NCI-H524 (cell line): ENCODE measurements at places on chromosomes 6 and 20.

- peak; percentile 23 for DNase-seq
These were observed 5.6 kb downstream of the NXT1 start for GRCh38 chr20:23356203-23356602.

DNA sequence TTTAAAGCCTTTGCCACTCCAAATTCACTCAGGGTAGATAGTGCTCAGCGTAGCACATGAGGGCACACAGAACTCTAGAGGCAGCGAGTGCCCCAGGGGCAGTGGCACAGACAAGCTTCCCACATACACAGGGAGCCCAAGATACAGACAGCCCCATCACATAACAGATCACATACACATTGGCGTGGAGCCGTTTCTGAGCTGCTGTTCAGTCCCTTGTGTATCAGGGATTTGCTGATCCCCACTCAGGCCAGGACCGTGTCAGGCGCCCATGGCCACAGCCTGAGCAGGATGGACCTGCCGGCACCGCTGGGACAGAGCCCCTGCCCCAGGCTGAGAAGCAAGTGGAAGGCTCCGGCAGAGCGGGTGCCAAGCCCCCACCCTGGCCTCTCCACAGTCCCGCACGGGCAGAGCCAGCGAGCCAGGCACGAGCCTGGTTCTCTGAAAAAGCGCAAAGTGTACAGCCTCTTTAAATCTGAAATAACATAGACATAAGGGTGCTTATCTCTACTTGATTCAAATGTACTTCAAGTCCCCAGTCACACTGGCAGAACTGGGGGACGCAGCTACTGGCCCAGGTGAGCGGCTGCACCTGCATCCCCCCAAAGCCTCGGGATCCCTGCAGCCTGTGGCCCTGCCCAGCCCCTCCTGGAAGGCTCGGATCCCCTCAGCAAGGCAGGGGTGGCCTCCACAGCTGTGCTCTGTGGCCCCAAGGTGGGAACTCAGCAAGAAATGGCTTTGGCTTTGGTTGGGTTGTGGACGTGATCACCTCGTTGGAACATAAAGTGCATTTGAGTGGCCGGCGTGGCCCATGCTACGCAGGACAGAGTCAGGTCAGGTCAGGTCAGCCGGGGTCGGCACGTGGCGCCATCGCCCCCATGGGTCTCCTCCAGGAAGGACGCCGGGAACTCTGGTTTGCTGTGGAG is 231.3 kb downstream of the ERMARD start:
- no peak for DNase-seq

DNA sequence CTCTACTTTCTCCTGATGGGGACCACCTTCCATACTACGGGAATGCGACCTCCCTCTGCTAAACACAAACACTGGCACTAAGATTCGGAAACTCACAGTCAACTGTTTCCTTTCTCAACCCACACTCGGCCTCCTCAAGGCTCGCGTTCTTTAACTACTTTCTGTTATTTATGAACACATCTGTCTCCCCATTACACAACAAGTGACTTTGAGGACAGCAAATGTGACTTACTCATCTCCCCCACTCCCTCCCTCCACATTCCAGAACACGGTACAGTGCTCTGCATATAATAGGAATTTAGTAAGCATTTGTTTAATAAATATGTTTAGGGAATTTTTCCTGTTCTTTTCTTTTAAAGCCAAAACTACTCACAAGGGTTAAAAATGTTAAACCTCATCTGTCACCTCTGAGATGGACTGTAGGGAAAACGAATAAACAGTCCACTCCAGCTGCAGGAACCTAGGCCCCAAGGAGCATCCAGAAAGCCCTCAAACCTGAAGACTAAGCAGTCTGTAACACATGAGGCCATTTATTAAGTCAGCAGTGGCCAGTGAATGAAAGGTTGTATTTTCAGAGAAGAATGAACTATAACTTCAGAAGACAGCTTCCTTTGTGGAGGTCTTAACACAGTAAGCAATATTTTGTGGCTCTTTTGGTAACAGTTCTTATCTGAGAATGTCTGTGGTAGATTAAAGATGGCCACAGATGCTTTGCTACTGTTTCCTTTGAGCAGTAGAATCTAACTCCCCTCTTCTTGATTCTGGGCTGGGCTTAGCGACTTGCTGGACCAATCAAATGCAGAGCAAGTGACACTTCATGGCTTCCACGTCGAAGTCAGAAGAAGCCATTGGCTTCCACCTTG is 209.6 kb upstream of the DTNBP1 start:
- DNase-seq = no peak

DNA sequence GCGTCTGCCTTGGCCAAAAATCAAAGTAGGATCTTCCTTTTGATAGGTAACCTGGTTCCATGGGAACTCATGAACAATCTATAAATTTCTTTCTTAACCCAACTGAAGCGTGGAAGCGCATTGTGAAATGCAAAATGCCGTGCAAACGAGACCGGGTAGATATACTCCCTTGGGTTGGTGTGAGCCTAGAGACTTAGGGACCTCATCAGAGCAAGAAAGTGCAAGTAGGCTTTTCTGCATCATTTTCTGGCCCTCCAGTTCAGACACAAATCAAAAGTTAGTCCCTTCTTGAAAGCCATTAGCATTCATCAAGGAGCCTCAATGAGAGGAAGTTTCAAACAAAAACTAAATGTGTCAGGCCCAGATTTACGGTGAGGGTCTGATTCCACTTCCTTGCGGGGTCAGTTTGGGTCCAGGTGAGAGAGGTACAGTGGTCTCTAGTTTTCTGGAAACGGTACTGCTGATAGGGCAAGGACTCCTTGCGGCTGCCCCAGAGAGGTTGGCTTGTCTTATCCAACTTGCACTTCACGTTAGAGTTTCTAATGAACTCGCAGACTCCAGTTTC is 5.3 kb upstream of the ZNF184 start:
- no peak for DNase-seq

DNA sequence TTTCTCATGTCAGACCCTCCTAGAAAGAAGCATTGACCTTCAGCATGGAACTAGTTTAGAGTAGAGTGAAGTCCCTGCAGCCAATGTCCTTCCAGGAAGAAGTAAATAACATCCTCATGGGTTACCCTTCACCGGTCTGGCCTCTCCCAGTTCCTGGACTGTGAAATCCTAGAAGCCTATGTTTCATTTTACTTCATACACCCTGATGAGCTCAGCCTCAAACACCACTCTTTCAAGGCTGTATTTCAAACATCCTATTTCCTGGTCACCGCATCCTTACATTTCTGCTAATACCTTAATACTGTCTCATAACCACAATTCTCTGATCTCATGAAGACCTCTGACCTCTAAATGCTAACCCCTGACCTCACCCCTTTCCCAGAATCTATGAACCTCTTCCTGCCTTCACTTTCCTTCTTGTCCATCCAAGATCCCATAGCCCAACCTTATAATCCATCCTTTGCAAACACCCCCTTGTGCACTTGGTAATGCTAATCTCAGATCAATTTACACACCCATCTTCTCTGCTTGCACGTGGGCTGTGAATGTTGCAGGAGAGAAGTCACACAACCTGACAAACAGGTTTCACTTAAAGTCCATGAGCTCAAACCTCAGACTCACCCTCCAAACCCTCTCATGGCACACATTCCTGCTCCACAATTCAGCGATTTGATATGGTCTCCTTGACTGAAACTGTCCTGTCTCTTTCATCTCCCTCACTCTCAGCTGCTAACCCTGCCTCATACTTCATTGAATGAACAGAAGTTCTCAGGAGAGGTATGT is 30.2 kb downstream of the SLC2A10 start:
- no peak for DNase-seq

- DNase-seq = no peak
These were observed 18.3 kb downstream of the KIF6 start for GRCh38 chr6:39706819-39707335.

GRCh38 chr6:152184573-152184916 is 377.1 kb downstream of the ESR1 start:
- DNase-seq = no peak

GRCh38 chr6:146103416-146104072 is 74.7 kb downstream of the GRM1 start:
- no peak for DNase-seq

GRCh38 chr6:109743739-109744138 is 52.6 kb downstream of the FIG4 start:
- DNase-seq = no peak

GRCh38 chr6:112881027-112881426 is 533.9 kb downstream of the RFPL4B start:
- DNase-seq = peak; percentile 29

DNA sequence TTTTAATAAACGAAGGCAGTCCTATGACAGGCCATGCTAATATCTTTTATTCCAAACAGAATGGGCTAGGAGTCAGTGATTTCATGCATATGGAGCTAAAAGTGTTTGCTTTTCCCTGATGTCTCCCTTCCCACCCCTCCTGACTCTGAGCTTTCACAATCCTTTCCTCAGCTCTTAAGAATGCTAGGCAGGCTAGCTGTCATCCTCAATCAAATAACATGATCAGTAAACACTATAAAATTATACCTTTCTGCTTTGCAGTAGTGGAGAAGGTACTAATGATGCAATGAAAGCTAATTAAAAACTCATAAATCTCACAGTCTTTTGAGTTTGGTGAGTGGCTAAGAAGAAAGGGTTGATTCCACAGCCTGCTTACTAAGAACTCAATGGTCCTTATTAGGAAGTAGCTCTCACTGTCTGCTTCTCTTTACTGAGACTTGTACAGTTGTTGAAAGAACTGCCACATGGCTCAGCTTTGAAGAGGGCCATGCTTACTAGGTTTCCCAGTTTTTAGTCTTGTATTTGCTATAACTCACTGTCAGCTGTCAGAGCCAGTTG is 250.9 kb upstream of the JAG1 start:
- DNase-seq = no peak

DNA sequence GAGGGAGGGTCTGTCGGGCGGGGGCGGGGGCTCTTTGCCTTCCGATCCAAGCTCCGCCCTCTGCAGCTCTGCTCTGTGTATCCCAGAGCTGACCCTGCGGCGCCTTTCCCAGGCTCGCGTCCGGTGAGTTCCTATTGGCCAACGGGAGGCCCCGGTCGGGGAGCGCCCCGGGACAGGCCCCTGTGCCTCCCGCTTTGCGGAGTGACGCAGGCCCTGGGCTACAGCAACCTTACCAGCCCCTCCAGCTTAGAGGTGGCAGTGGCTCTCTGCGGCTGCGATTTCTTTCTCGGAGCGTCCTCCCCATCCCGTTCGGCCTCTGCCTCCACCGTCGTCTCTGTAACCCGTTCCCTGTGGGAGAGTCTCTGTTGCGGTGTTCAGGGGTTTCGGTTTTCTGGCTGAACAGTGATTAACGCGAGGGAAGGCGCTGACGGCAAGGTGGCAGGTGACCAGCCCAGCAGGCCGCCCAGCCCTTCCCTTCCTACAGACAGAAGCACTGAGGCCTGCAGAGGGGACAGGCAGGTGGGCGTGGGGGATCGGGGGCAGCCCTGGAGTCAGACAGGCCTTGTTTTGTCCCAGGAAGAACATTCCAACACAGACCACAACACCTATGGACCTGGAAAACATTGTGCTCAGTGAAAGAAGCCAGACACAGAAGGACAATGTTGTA is 18.1 kb upstream of the CEBPB start:
- no peak for DNase-seq

DNA sequence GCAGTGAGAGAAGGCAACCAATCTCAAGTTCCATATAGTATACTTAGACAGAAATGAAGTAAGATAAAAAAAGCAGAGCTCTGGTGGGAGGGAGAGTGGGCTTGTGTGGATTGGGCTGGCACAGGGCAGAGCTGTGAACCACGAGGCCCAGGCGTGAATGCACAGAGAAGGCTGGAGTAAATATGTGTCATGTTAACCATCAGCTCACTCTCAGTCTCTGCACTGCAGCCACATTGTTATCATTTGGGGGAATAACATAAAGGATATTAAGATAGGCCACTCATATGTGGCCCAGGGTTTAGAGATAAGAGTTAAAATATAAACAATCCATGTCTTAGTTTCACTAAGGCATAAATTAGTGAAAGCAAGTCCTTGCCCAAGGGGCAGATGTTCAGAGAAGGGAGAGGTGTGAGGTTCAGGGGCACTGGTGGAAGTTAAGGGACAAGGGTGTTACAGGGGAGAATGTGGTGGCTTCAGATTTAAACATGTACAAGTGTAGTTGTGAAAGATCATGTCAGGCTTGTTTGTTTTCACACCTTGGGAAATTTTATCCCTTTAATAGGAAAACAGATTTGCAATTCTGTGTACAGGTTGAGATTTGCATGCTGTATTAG is 14.4 kb downstream of the GMPR start:
- DNase-seq = no peak

DNA sequence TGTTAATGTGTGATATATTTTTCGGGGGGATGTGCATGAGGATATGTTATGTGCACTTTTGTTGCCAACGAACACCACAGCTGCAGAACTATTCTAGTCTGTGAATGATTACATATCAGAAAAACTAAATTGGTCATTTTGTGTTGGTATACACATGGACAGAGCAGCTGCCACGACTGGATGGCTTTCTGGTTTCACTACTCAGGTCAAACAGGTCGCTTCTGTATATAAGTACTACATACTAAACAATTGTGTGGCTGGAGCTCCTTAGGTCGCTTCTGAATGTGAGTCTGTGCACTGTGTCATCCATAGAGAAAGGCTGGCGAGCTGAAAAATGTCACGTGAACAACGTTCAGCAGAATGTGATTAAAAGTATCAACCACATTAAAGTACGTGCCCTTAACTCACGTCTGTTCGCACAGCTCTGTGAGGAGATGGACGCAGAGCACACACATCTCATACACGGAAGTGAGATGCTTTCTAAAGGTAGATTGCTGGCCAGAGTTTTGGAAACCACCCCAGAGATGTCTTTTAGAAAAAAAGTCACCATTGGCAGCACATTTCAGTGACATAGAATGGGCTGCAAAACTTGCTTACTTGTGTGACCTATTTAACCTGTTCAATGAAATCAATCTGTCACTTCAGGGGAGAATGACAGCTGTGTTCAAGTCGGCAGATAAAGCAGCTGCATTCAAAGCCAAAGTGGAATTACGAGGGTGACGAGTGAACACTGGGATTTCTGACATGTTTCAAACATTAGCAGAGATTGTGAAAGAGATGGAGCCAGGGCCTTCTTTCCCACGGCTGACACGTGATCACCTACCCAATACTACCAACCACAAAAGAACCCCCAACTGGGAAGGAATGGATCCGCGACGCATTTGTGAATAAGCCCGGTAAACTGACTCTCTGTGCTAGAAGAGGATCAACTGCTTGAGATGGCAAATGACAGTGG is 176.6 kb downstream of the PDE10A start:
- peak; percentile 14 for DNase-seq

- no peak for DNase-seq
These were observed 14.3 kb downstream of the ZNF451 start for GRCh38 chr6:57104336-57104735.

- no peak for DNase-seq
These were observed 17.7 kb downstream of the FLRT3 start for GRCh38 chr20:14319704-14320103.

DNA sequence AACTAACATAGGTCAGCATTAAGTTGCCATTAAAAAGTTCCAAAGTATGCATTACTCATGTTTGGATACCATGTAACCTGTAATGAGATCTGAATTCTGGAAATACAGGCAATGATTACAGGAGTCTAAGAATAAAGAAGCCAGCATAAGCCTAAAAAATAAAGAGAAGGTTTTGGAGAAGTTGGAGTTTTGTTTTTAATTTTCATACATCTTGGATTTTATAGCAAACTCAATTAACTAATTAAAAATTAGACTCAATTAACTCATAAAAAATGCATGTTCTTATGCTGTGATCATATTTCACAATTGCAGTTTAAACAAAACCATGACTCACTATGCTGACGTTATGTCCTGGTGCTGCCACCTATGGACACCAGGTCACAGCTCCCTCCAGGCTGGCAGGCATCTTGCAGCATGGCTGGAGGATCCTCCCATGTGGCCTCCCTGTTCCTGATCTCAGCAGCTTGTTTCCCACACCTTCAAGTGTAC is 648.8 kb upstream of the AGPAT4 start:
- DNase-seq = peak; percentile 75

- DNase-seq = no peak
These were observed 1.8 kb upstream of the PHACTR2 start for GRCh38 chr6:143675946-143676345.

- no peak for DNase-seq
These were observed 183.0 kb downstream of the THBS2 start for GRCh38 chr6:169070506-169071176.
